ENCODE measurements at places on chromosomes 1 and 21. TPM values are rescaled to one million over a fixed set of nuclear protein-coding genes. Genes with fewer than 3 reads are reported as not detected.

The SMYD3 gene
- total RNA-seq = 18.7 TPM

The AADACL4 gene
- total RNA-seq = not detected

The COL9A2 gene
- 3.9 TPM for total RNA-seq

The VCAM1 gene
- not detected for total RNA-seq

The HSD11B1 gene
- total RNA-seq = 0.34 TPM

The RAB42 gene
- total RNA-seq = 1.5 TPM

The MASP2 gene
- not detected for total RNA-seq

The RORC gene
- total RNA-seq = 0.16 TPM

The S100A3 gene
- 12.7 TPM for total RNA-seq

The HLX gene
- total RNA-seq = 0.08 TPM

The PTPN22 gene
- 0.39 TPM for total RNA-seq

The PCAT6 gene
- total RNA-seq = not detected

The ITLN2 gene
- total RNA-seq = not detected

The OPRD1 gene
- total RNA-seq = not detected

The ZBED6 gene
- 6.4 TPM for total RNA-seq

The ARHGEF16 gene
- 10.5 TPM for total RNA-seq

The ARHGEF2 gene
- 66.1 TPM for total RNA-seq

The PARS2 gene
- 4.3 TPM for total RNA-seq

The FCRLB gene
- 0.78 TPM for total RNA-seq

The COL16A1 gene
- total RNA-seq = 140 TPM

The PLEKHN1 gene
- 4.0 TPM for total RNA-seq

The CRP gene
- total RNA-seq = not detected

The TEDDM1 gene
- total RNA-seq = not detected

The ENSA gene
- 176 TPM for total RNA-seq

The TFF1 gene
- not detected for total RNA-seq

The LIPI gene
- total RNA-seq = not detected

The SELP gene
- total RNA-seq = not detected

All from hair follicular keratinocyte (primary cell).